ENCODE measurements at places on chromosomes 3 and 15.

DNA sequence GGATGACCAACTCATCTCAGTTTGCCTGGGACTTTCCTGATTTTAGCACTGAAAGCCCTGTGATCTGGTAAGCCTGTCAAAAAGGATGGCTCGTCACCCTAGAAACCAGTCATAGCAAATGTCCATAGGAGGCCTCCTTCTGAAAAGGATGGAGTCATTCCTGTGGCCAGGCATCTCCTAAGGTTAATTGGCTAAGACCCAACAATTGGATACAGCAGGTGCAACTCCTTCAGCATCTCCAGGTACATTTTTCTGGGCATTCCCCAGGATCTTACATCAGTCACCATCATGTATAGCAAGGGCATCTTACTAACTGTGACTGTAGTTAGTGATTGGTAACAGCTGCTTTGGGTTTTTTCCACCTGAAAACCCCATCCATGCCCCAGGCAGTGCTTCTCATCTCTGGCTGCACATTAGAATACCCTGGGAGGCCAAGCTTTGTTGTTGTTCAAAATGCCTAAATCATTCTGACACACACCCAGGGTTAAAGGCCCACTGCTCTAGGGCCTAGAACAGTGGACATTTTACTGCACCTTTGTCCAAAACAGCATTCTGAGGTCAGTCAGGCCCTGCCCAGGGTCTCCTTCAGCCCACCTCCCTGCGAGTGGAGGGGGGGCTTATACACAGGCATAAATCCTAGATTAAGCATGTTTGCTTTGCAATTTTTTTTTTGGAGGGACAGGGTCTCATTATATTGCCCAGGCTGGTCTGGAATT is 28.3 kb upstream of the GALNT15 start:
- no peak for DNase-seq

GRCh38 chr3:100155128-100155527 is 40.8 kb upstream of the FILIP1L start:
- no peak for DNase-seq

- DNase-seq, result no peak
These were observed 417.4 kb upstream of the DPH6 start for GRCh38 chr15:35963326-35963725.

DNA sequence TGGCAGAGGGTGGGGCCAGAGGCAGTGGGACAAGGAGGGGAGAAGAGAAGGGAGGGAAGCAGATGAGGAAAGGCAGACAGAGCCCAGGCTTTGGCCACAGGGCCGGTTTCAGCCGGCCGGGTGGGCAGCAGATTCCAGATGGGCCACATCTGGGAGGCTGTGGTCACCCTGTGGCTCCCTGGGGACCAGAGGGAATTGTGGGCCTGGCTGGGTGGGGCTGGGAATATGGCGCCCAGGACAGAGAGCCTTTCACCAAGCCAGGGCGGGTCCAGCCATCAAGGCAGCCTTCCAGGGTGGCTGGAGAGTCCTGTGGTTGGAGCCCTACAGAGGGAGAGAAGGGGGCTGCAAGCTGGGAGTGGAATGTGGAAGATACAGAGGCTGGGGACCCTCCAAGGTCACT is 18.9 kb downstream of the PTH1R start:
- DNase-seq, result no peak

DNA sequence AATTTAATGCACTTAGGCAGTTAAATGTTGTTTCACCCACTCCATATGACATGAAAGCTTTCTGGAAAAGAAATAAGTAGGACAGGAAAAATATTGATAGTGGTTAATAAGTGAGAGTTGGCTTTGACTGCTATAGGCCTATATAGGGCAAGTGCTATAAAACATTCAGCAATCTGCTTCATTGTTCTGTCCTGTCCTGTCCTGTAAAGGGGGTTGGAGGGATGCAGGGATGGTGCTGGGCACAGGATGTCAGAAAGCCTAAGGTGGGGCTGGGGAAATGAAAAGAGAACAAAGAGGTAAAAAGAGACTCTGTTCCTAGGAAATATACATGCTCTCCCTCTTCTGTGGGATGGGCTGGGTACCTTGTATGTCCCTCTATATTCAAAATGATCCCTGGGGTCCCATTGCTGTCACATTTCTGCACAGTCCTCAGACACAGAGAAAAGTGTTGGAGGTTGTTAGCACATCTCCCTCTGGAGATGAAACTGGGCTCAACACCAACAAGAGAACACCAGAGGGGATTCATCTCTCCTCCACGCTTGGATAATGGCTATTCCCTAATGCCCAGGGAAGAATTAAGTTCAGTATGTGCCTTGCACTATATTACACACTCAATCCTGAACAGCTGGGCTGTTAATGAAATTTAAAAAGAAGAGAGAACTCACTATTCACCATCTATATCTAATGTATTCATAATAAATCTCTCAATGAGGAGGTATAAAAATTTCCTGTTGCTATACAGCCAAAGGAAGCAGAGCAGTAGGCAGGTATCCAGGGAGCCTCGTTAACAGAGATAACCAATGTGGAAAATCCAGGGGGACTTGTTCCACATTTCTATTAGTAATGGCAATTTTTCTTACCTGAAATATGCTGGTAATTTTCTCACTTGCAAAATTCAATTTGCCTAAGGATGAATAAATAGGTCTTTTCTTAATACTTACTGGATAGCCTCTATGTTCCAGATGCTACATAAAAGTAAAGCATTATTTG is 108.1 kb upstream of the ZBED2 start:
- DNase-seq, result no peak

Measured in stimulated activated CD8-positive, alpha-beta memory T cell treated with anti-CD3 and anti-CD28 coated beads, Interleukin-4, amount 100 ng/mL, for 4 hours (primary cell).